ENCODE measurements at places on chromosomes 2 and 18. TPM values are rescaled to one million over a fixed set of nuclear protein-coding genes. Genes with fewer than 3 reads are reported as not detected.

The FNDC4 gene
- total RNA-seq, result 3.1 TPM

DNA sequence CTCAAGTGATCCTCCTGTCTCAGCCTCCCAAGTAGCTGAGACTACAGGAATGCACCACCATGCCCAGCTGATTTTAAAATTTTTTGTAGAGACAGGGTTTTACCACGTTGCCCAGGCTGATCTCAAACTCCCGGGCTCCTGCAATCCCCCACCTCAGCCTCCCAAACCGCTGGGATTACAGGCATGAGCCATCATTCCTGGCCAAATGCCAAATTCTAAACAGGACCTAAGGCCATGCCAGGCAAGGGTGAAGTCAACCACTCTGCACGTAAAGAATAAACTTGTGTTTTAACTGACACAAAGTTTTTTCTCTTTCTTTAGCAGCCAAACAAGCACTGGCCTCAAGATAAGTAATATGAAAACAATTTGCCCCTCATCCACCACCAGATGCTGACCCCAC lies 37.4 kb upstream of the SATB2 start:
- DNase-seq, result no peak

DNA sequence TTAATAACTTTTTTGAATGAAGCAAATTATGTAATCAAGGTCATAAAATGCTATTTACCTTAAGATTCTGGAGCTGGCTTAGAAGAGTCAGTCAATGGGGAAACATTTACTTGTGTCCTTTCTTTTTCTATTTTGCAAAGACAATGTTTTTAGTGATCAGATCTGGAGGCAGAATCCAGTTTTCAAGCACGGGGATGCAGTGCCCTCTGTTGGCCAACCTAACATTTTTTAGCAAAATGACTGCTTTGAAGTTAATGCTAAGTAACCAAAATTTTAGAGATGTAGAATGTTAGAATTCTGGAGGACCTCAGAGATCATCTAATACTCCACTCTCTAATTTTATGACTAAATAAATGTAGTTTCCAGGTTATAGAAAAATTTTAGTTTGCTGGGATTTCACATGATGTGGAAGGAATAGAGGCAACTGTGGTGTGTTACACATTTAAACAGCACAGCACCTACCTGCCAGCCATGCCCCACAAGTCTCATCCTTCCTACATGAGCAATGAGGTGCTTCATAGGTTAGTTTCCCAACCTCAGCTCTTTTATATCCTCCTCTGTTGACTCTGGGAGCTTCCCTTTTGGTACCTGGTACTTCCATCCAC lies 23.6 kb upstream of the SLC9A4 start:
- peak; percentile 57 for DNase-seq

GRCh38 chr2:111048856-111049768 lies 71.6 kb upstream of the BCL2L11 start:
- no peak for DNase-seq

GRCh38 chr18:35875566-35875965 lies 96.9 kb upstream of the RMP24 start:
- DNase-seq, result peak; percentile 17

Data from umbilical cord (tissue), 2 donors.